ENCODE measurements at places on chromosomes 16 and 17.

- DNase-seq, result no peak
These were observed 43.2 kb upstream of the CCL1 start for GRCh38 chr17:34406226-34406625.

- DNase-seq, result no peak
These were observed 553 bp upstream of the CDC6 start for GRCh38 chr17:40287159-40287493.

GRCh38 chr17:59105852-59106462 is 723 bp downstream of the TRIM37 start:
- DNase-seq, result peak; percentile 77

GRCh38 chr16:49799172-49799571 is 56.7 kb downstream of the ZNF423 start:
- no peak for DNase-seq

GRCh38 chr16:51522902-51523301 is 371.8 kb upstream of the SALL1 start:
- DNase-seq, result no peak

DNA sequence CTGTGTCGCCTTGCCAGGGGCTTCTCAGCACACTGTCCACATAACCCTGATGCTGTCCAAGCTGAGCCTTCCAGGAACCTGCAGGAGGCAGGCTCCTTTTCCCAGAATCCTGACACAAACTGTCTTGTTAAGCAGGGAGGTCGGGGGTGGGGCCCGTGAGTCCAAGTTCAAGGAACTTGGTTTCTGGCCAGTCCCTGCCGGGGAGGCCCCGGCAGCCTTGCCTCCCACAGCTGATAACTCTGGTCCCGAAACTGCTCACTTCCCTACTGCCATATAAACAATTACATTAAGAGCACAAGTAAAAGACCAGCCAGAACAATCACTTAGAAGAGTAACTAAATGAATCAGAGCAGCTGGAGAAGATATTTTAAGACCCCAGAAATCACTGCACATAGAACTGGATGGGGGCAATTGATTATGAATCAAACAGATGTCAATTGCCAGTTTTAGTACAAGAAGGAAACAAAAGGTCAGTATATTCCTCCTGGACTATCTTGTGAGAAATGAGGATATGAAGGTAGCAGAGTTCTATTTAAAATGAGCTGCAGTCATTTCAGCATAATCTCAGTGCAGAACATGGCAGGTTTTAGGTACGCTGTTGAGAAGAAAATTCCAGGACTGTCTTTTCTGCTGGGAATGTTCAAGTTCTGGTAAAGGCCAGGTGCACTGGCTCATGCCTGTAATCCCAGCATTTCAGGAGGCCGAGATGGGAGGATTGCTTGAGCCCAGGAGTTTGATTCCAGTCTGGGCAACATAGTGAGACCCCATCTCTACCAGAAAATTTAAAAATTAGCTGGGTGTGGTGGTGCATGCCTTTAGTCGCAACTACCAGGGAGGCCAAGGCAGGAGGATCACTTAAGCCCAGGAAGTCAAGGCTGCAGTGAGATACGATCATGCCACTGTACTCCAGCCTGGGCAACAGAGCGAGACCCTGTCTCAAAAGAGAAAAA is 169.8 kb downstream of the PITPNC1 start:
- DNase-seq, result peak; percentile 74

DNA sequence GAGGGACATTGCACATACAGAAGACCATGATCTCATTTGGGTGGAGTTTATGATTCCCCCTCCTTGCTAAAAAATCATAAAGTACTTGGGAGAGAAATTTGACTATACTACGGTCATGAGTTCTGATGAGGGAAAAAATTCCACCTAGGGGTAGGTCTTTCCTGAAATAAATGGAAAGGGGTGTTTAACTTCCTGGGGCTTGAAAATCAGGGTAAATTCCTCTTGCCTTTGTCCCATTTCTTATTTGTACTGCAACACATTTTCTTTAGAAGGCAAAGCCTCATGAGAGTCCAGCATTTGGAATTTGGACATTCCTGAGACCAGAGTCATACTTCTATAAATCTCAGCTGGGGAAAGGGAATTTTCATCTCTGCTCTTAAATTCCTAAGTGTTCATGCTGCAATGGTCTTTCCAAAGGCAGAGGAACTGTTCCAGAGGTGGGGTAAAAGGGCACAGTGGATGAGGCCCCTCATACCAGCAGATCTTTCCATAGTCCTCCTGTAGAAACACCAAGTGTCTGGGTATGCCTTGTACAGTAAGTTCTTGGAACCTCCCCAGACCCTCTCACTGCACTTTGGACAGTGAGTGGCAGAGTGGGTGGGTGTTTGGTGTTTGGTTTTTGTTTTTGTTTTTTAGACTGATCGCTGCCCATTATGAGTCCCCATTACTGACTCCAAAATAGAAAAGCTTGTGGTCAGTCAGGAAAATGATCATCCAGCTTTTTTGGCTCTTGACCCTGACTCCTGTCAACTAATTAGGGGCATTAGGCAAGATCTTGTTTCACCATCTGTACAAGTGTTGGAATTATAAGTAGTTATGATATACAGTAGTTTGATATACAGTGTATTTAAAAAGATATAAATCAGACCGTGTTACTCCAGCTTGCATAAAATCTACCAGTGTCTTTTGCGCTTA is 6.0 kb downstream of the LYRM1 start:
- DNase-seq, result no peak

- peak; percentile 58 for DNase-seq
These were observed 107.0 kb upstream of the CACNG5 start for GRCh38 chr17:66727634-66728570.

DNA sequence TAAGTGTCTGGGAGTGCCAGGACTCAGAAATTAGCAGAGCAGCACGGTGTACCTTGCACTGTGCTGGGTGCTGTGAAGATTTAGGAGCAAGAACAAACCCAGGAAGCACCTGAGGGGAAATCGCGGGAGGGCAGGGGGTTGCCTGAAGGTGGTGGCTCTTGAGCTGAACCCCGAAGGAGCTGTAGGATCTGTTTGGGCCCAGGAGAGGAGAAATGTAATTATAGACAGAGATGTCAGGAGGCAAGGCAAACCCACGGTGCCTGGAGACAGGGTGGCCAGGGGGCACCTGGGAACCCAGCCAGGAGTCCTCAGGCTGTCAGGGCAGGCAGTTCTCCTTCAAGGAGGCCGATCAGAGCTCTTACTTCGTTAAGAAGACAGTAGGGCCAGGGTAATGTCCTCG is 109.1 kb downstream of the C16orf78 start:
- no peak for DNase-seq

DNA sequence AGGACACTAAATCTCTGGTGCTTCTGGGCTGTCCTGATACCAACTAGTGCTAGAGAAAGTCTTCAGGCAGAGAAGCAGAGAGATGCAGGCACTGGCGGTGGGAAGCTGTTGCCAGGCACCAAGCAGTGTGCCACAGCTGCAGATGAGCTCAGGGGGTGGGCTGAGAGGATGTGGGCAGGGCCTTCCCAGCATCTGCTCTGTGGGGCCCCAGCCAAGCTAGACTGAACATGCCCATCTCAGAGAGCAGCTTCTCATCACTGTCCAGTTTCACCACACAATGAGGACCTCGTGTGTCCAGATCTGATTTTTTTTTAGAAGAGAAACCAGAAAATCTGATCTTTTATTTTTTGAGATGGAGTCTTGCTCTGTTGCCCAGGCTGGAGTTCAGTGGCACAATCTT is 17.1 kb downstream of the PSKH1 start:
- DNase-seq, result no peak

DNA sequence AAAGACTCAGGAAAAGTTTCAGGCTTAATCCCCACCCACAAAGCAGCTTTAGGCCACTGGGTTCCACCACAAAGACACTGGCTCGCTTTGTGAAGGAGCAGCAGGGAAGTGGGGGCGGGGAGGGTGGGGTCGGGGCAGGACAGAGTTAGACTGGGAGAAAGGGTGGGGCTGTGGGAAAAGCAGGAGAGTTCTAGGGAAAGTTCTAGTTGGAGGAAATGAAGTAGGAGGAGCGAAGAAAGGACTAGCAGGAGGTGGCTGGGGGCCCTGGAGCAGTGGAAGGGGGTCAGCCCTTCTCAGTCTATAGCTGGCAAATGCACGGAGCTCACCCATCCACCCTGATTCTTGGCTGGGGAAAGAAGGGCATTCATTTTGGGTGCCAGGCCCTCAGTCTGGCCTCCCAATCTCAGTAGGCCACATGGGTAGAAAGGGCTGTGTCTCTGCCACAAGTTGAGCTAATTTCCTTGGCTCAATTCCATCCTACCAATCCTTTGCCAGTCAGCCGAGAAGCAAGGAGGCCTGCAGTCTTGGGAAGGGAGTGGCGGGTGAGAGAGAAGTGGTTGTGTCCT is 4.6 kb downstream of the INPP5K start:
- DNase-seq, result peak; percentile 34

DNA sequence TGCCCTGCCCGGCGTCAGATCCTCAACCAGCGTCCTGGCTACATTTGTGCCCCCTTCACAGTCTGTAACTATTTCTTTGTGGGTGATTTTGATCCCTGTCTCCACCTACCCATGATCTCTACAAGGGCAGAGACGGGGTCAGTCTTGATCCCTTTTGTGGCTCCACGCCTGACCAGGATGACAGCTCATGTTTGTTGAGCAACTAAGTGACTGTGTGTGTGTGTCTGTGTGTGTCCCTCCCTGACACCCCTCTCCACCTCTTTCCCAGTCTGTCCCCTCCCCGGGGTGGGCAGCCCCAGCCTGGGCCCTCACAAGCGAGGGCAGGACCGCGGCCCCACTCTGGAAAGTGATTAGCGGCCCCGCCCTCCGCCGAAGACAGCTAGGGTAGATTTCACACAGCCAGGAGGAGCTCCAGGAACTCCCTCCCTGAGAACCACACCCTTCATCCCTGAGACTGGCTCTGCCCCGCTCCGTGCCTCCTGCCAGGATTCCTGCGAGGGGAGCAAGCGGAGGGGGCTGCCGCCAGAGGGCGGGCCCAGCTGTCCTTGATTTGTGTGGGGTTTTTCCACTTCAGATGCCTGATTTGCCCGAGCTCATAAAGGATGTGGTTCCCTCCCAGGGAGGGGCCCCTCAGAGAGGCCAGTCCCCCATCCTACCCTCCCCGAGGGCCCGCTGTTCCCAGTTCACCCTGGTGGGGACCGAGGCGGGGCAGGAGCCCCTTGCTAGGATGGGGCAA is 5.3 kb upstream of the HS3ST6 start:
- DNase-seq, result peak; percentile 63

DNA sequence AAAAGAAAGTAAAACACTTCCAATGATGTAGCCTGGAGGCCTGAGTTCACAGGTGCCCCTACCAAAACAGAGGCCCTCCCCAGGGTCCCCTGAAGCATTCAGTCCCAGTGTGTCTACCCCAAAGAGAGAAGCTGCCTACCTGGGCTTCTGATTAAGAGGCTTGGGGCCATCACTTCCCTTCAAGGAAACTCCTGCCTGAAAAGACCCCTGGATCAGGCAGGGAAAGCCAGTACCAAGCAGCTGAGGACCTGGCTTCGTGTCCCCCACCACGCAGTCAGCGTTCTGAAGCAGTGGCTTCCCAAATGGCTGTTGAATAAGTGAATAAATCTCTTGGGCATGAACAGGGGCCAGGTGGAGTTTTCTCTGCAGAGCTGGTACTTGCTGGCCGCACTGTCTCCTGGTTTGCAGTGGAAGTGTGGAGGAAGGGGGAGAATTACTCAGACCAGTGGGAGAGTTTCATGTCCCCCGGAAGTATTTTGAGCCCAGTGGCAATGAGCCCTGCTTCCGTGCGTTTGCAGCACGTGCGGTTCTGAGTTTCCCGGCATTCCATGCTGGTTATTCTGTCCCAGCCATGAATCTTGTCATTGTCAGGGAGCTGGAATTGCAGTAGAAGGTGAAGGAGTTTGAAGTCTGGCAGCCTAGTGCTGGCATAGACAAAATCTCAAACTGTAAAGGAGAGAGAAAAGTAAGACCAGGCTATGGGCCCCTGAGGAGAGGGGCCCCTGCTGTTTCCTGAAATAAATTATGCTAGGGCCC is 27.0 kb downstream of the RMI2 start:
- DNase-seq, result no peak

DNA sequence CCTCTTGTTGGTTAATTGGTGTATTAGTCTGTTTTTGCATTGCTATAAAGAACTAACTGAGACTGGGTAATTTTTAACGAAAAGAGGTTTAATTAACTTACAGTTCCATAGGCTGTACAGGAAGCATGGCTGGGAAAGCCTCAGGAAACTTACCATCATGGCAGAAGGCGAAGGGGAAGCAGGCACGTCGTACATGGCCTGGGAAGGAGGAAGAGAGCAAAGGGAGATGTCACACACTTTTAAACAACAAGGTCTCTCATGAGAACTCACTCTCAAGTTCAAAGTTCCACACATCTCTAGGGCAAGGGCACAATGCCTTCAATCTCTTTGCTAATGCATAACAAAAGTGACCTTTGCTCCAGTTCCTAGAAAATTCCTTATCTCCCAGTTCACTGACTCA is 125.0 kb upstream of the IRX5 start:
- DNase-seq, result no peak

DNA sequence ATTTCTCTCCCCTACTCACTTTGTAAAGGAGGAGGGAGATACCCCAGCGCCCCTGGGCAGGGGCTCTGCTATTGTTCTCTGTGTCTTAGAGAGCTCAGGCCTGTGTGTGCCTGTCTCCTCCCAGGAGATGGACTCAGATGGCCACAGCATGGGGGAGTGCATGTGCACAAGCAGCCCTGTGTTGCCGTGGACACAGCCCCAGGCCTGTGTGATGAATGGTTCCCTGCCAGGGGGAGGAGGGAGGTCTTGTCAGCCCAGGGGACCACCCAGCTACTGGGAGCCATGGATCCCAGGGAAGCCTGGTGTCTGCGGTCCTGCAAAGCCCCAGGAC is 26.3 kb downstream of the GINS2 start:
- DNase-seq, result no peak

- DNase-seq, result no peak
These were observed at the start of gene CDYL2 for GRCh38 chr16:80804526-80805383. Gene CDYL2, minus strand, starts transcription at chr16:80804598. Its CDS starts 425 bp downstream, at chr16:80804173.

GRCh38 chr16:64397042-64397441 is 724.8 kb downstream of the CDH11 start:
- DNase-seq, result no peak

- no peak for DNase-seq
These were observed 18.2 kb upstream of the IL17C start for GRCh38 chr16:88619859-88620815.

GRCh38 chr17:64092952-64093451 is 36.9 kb downstream of the ERN1 start:
- DNase-seq, result no peak

DNA sequence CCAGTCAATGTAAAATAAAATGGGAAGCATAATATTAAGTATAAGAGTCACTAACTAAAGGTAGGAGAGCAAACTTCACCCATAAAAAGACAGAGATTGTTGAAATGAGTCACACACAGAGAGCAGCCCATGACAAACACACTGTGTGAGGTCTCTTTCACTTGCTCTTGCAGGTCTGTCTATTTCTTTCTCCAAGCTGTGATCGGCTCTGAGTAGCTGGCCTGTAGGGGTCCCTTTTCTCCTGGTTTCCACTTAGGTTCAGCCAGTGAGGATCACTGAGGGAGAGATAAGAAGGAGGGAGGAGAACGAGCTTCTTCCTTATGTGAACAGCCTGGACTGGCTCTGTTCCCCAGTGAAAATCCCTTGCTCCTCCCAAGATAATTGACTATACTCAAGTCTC is 133.7 kb upstream of the HS3ST3A1 start:
- DNase-seq, result peak; percentile 1
